Hippocampal formation (tissue), 2 donors: ENCODE measurements at places on chromosomes 16 and 17.

DNA sequence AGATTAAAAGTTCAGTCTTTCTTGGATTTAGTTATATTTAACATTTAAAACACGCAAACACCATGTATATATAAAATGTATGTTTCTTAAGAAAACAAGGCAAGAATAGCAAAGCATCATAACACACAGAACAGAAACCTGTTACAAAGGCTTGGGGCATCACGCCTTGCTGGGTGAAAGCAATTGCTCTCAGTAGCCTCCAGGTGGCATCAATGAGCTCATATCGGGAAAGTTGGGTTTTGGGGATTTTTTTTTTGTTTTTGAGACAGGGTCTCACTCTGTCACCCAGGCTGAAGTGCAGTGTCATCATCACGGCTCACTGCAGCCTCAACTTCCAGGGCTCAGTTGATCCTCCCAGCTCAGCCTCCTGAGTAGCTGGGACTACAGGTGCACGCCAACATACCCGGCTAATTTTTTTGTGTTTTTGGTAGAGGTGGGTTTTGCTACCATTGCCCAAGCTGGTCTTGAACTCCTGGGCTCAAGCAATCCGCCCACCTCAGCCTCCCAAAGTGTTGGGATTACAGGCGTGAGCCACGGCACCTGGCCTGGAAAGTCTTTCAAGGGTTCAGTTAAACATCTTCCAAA lies 56.9 kb downstream of the CYB5D2 start:
- peak; percentile 8 for DNase-seq

GRCh38 chr16:75821117-75821516 lies 94.8 kb upstream of the CPHXL start:
- DNase-seq = no peak

- peak; percentile 54 for DNase-seq
Measured at GRCh38 chr16:13909872-13910303, 10.1 kb upstream of the ERCC4 start.

GRCh38 chr16:11029948-11030347 lies 85.6 kb downstream of the CLEC16A start:
- DNase-seq = no peak

DNA sequence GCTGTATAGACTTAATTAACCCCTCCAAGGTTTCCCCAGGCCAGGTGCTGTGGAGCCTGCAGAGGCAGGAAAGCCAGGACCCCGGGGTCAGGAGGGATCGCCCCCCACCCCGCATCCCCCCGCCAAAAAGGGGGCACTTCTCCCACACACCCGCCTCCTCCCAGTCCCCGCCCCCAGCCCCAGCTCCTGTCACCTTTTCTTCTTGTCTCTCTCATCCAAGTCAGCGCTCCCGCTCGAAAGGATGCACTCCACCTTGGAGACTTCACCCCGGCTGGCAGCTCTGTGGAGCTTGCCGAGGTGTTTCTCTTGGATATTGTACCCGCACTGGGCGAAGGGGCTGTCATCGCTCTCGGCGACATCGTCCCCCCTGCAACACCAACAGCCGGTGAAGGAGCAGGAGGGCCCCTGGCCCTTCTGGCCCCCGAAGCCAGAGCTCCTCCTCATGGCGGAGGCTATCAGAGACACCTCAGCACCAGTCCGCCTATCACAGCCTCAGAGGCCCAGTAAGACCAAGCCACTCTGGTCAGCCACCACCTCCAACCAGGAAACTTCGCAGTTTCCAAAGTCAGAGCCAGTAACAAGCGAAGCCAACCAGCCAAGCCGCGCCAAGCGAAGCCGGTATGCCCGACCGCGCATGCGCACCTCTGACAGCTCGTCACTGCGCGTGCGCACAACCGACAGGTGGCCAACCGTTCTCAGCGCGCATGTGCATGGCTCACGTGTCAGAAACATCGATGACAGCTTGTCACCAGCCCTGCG lies 52.5 kb downstream of the SHCBP1 start:
- no peak for DNase-seq

- DNase-seq = no peak
Measured at GRCh38 chr16:13613165-13613564, 306.8 kb upstream of the ERCC4 start.

GRCh38 chr17:41962768-41963434 lies 3.7 kb upstream of the CNP start:
- peak; percentile 76 for DNase-seq

DNA sequence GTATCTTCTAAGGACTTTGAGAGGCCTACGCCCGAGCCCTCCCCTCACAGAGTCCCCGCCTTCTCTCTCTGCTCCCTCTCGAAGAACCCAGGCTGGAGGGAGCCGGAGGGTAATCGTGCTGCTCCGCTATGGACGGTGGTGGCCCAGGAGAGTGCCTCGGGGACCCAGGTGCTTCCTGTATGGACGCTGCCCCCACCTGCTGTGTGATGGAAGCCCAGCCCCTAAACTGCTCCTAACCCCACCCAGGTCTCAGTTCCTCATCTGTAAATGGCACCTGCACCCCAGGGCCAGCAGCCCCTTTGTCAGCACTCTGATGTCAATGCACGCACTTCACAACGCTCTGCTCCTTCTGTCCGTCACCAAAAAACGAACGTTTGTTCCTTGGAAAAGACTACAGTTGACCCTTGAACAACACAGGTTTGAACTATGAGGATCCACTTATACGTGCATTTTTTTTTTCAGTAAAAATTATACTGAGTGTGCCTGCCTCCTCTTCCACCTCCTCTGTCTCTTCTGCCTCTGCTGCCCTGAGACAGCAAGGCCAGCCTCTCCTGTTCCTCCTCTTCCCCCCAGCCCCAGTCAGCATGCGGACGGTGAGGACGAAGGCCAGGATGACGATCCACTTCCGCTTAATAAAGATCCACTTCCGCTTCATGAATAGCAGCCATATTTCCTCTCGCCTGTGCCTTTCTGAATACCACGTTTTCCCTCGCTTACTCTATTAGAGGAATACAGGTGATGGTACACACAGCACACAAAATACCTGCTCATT lies 118.3 kb downstream of the BANP start:
- no peak for DNase-seq

GRCh38 chr16:78742501-78743283 lies 643.2 kb downstream of the WWOX start:
- no peak for DNase-seq

DNA sequence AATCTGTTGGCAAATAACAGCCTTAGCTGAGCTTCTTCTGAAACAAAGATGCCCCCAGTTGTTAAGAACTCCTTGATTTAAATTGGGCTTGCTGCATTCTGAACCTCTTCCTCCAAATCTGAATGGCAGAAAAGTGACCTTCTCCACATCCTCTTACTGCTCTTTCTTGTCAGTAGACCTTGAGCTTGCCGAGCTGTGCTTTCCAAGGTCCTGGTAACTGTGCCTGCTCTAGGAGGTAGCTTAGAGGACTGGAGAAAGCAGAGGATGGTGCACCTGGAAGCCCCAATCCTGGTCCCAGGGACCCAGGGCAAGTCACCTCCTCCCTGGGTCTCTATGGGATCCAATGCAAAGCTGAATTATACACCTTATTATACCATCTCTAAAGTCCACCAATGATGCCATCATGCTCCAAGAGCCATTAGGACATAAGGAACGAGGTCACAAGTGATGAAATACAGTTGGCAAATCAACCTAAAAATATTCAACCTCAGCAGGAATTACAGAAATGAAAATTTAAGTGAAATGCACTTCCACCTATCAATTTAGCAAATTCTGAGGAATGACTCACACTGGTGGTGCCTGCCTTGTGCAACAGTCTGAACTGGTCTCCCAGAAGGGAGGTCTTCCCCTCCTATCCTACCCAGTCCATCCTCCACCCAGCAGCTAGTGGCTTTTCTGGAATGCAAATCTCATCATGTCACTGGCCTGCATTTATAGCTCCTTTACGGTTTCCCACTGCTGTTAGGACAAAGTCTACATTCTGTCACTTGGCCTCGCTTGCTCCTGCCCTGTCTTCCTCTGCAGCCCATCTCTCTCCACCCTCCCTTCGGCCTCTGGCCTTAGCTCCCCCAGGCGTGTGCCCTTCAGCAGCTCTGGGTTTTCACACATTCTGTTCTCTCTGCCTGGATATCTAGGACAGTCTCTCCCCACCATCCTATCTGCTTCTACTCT lies 36.6 kb downstream of the TOM1L2 start:
- no peak for DNase-seq

GRCh38 chr16:81520560-81521135 lies 76.0 kb downstream of the CMIP start:
- no peak for DNase-seq

DNA sequence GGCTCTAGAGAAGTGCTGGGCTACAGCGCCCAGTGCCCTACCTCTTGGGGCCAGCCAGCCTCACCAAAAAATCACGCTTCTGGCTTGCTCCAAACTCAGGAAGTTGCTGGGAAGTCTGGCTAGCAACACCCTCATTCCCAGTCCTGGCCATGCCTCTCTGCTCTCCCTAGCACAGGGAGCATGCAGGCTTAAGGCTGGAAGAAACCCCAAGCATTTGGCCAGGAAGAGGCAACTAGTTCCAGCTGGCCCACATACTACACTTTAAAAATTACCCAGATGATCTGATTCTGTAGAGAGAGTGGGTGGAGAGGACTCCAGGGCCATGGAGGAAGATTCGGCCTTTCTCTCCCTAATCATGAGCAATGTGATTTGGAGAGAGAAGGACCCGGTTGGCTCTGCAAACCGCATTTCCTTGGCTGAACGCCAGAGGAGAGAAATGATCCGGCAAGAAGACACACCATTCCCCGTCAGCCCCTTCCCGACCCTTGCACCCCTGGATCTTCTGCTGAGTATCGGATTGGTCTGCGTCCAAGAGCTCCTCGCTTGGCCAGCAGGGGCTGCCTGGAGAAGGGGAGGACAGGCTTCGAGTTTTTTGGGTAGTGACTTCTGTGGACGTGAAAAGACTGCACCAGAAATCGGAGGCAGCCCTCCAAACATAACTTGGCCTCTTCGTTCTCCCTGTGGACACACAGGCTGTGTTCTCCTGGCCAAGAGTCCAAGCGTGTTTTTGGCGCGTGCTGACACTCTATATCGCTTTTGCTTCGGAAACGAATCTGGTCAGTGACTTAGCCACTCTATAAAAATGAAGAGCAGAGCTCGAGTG lies 406.3 kb downstream of the WWOX start:
- peak; percentile 41 for DNase-seq
